Hypothalamus (tissue), 51 donors: ENCODE measurements at places on chromosomes 2 and 18.
A peak's percentile ranks its signal among the peaks of the same experiment; 100 is the strongest.

DNA sequence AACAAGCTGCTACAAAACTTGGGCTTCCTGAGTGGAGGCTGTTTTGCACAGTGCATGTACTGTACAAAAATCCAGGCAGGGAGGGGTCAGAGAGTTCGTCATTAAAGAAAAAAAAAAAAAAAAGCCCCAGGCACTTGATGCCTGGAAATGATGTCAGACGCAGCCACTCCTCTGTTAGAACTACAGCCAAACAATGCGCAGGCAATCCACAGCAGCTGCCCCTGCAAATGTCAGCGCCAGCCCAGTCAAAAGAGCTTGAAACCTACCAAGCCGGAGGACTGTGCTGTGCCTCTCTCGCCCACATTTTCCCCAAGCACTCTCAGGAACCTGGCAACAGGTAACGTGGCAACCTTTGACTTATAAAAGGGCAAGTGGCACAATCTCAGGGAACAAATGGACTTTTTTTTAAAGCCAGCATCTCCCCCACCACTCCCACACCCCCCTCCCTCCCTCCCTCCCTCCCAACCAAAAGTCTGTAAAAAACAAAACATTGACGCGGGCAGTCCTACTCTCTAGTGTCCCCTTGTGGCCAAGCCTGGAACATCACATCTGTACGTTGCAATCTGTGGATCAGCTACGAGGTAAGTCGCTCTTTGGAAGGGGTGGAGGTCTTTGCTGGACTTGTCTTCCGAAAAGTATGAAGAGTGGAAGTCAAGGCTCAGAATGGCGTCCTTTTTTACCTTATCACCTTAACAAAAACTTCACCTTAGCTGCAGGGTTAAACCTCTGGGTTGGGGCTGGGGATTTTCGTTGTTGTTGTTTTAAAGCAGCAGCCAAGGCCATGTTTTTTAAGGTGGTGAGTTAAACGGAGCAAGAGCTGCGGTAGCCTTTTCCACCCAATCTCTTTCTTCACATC lies 144.2 kb downstream of the TGIF1 start:
- peak; percentile 91 for DNase-seq

DNA sequence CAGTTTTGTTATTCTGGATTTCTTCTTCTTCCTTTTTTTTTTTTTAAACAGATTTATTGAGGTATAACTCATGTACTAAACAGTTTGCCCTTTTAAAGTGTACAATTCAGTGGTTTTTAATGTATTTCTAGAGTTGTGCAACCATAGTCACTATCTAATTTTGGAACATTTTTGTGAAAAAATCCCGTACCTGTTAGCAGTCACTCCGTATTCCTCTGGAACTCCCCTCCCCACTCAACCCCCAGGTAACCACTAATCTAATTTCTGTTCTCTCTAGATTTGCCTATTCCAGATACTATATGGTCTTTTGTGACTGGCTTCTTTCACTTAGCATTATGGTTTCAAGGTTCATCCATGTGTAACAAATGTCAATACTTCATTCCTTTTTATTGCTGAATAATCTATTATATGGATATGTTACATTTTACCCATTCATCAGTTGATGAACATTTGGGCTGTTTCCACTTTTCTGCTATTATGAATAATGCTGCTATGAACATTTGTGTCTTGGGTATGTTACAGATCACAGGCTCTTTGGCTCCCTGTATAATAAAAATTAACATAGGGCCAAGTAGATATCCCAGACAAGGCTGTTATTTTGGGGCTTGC lies 21.9 kb downstream of the EHBP1 start:
- no peak for DNase-seq

- DNase-seq: no peak
Observed at GRCh38 chr2:231711677-231712450, 3.5 kb downstream of the PTMA start.

DNA sequence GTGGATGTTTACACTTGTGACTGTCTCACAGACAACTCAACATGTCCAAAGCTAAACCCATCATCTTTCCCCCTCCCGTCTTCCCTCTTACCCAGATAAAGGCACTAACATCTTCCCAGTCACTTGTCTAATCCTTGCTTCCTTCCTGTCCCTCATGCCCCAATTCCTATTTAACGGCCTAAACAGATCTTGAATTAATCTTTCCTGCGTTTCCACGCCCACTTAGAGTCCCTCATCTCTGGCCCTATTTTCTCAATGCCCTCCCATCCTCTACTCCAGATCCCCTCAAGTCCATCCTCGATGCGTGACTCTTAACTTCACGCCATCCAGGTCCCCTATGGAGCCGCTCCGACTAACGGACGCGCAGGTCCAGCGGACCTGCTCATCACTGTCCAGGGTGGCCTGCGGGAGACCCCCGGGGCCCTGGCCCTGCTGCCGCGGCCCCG lies 682 bp upstream of the SCLY start:
- DNase-seq: no peak

DNA sequence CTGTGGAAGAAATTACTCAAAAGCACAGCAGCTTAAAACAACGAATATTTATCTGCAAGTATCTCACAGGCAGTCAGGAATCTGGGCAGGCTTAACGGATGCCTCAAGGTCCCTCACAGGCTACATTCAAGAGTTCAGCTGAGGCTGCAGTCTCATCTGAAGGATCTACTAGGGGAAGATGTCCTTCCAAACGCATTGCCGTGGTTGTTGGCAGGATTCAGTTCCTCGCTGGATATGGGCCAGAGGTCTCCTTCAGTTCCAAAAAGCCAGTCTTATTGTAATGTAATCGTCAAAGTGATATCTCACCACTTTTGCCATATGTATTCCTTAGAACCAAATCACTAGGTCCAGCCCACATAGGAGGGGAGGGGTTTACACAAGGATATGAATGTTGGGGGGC lies 98.2 kb upstream of the EPAS1 start:
- DNase-seq: no peak

- no peak for DNase-seq
Observed at GRCh38 chr2:108189316-108189715, 50.5 kb upstream of the SULT1C3 start.

DNA sequence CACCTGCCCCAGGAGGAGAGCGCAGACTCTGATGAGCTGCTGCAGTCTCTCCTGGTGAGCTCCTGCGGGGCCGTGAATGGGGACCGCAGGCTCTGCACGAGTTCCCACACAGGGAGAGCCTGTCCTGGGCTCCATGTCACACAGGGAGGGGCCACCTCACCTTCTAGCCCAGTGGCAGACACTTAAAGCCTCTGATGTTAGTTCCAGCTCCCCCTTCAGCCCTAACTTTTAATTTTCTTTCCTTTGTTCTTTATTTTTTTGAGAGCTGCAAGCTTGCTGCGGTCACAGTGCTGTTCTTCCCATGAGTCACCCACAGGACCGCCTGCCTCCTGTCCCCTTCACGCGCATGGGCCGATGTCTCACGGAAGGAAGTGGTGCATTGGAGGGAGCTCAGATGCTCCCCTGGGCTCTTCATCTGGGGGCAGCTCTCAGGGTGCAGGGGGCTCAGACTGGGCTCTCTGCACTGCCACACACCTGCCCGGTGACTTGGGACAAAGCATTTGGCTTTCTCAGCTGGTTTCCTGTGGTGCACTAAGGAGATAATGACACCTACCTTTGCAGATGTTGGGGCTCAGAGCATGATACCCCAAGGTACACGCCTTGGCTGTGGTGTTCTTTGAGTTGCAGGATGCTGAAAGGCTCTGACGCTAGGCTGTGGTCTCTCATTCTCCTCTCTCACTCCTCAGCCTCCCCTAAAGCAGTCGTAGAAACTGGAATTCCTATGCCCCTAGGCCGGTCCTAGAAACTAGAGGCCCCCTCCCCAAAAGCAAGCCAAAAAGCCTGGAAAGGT lies 37.2 kb upstream of the PXDN start:
- DNase-seq: no peak

GRCh38 chr2:102111823-102112222 lies 30.7 kb upstream of the IL1R1 start:
- DNase-seq: no peak

DNA sequence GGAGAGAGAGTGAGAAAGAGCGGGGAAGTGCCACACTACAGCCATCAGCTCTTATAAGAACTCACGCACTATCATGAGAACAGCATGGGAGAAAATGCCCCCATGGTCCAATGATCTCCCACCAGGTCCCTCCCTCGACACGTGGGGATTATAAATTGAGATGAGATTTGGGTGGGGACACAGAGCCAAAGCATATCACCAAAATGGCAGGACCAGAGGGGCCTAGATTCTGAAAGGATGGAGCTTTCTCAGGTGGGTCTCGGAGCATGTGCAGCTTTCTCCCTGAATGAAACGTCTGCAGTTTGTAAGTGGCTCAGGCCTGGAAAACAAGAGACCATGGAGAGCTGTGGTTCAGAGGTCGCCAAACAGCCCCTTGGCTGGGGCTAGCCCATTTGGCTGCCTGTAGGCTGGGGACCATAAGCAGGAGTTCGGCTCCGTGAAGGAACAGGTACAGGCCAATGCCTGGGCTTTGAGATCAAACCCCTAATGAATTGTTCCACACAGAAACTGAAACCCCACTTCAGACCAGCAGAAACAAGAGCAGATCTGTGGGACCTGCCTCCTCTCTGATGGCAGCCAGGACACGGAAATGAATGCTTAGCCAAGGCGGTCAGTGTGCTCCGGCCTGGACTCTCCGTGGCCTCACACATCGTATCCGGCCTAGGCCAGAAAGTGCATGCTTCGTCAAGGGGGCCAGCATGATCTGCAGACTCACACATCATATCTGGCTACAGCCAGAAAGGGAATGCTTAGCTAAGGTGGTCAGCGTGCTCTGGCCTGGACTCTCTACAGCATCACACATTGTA lies 111.2 kb upstream of the TMEM18 start:
- no peak for DNase-seq

- no peak for DNase-seq
Observed at GRCh38 chr2:61911510-61911909, 6.0 kb downstream of the COMMD1 start.

DNA sequence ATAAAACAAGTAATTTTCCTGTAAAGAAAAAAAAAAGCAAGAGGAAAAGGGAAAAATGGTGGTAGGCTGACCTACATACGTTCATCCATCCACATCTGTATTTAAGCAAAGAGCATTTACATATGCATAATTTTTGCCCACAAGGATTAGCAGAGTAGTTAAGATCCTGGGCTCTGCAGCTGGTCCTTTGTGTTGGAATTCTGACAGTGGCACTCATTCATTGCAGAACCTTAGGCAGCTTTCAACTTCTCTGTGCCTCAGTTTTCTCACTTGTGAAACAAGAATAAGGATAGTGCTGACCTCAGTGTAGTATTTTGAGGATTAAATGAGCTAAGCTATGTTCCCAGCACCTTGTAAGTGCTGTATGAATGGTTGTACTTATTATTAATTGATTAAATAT lies 211.3 kb downstream of the ARL4C start:
- DNase-seq: no peak

GRCh38 chr2:110116033-110116710 lies 550 bp upstream of the MALL start:
- no peak for DNase-seq

DNA sequence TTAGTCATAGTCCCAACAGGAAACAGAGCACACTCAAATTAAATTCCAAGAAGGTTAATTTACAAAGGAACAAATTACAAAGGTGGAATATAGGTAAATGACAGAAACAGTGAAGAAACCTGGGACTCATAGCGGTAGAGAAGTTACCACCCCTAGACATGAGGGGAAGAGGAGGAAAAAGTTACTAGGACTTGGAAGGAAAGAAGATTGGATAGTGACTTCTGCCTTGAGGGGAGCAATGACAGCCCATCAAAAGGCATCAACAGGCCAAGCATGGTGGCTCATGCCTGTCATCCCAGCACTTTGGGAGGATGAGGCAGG lies 2.4 kb upstream of the PDE11A start:
- no peak for DNase-seq

DNA sequence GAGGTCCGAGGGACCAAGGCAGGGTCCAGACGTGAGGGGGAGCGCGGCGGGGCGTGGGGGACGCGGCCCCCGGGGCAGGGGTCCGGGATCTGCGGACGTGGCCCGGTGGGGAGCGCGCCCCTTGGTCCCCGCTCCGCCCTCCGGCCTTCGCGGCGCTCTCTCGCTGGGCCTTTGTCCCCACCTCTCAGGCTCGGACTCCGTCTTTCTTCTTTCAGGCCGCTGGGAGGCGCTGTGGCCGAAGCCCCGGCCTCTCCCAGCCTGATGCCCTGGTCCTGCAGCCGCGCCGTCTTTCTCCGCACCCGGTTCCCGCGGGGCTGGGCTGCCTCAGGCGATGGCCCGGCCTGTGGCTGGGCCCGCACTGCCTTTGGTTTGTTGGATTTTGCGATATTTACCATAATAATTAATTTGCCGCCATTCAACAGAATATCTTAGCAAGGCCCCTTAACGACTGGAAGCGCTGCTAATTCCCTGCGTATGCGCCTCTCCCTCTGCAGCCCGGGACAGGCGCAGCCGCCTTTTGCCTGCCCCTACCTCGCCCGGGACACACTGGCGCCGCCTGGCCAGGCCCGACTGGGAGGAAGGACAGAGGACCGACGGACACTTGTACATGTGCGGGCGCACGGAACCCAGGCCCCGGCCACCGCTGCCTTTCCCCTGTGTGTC lies 10.8 kb downstream of the SIX3 start:
- peak; percentile 59 for DNase-seq

DNA sequence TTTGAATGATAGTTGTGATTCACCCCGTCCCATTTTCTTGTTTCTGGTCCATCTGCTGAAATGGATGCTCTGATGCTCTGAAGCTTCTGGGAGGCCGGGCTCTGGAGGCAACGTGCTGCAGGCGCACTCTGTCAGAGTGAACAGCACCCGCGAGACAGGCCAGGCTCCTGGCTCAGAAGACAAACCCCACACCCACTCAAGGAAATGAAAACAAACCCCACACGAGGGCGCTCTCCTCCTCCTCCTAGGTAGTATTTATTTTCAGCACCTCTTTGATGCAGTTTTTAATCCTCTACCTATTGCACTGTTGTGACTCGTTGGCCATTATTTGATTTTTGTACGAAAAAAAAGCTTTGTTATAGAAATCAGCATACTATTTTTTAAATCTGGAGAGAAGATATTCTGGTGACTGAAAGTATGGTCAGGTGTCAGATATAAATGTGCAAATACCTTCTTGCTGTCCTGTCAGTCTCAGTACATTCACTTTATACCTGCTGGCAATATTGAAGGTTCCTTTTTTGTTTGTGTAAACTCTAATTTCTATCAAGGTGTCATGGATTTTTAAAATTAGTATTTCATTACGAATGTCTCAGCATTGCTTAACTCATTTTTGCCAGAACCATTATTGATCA lies 10.3 kb upstream of the CHST10 start:
- peak; percentile 8 for DNase-seq

- no peak for DNase-seq
Observed at GRCh38 chr18:57836557-57836956, 33.4 kb upstream of the ATP8B1 start.

GRCh38 chr2:27916293-27916995 lies 25.9 kb downstream of the BABAM2 start:
- no peak for DNase-seq

GRCh38 chr2:44572196-44572900 lies 210.6 kb downstream of the CAMKMT start:
- no peak for DNase-seq

GRCh38 chr18:48612917-48613316 lies 74.1 kb downstream of the CTIF start:
- DNase-seq: no peak

DNA sequence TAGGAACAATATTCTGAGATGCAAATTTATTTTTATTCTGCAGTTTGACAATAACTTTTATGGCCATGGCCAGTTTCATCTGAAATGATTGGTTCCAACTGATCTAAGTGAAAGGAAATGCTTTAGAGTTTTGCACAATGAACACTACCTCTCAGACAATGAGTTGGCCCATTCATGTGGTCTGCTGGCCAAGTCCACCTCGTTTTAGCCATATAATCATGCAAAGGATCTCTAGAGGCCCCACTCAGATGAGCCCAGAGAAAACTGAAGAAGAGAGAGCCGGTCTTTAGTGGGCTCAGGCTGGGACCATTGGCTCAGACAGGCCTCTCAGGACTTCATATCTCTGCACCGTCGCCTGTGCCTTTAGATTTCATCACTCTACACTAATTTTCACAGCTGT lies 254.7 kb downstream of the MREG start:
- no peak for DNase-seq
